ENCODE measurements at places on chromosomes 4 and X.
A peak's percentile ranks its signal among the peaks of the same experiment; 100 is the strongest.

DNA sequence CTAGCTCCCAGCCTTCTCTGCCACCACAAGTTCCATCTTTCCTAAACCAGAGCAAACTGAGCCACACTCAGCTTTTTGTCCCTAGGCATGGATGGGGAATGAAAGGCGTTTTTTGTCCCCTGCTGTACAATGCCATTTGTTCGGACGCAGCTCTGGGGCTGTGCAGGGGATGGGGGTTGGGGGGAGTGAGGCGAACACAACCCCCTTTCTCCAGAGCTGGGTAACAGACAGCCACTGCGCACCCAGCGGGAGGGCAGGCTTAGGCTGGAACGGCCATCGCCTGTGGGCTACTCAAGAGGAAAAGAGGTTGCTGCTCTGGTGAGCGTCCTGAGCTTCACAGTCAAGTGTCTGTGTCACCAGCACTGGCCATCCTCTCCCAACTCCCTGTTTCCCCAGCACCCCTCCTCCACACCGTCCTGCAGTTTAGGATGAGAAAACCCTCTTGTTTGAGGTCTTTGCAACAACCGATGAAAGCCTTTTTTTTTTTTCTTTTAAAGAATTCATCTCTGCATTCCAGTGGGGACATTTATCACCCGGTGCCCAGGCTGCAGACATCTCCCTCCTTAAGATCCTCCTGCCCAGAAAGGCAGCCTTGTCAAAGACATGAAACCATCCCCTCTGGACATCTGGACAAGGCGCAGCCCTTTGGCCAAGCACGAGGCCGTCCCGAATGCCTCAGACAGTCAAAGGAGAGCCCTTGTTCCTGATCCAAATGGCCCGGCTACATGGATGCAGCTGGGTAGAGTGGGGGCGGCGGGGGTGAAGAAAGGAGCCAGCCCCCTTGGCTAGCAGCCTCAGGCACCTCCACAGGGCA is 419.6 kb downstream of the BCOR start:
- H3K27me3 ChIP-seq: no peaks in the 10 kb centered on the region
- H3K27ac ChIP-seq: no peak overlapping the region
- no peak for DNase-seq
- H3K36me3 ChIP-seq: no peaks in the 10 kb centered on the region
- H3K4me1 ChIP-seq: no peaks in the 10 kb centered on the region

GRCh38 chr4:167003326-167003725 is 231.0 kb downstream of the SPOCK3 start:
- H3K36me3 ChIP-seq: no peaks in the 10 kb centered on the region
- no peaks in the 10 kb centered on the region for H3K4me1 ChIP-seq
- no peak for DNase-seq
- no peaks in the 10 kb centered on the region for H3K27me3 ChIP-seq
- H3K4me3 ChIP-seq: no peak overlapping the region

- H3K36me3 ChIP-seq: no peaks in the 10 kb centered on the region
- H3K27ac ChIP-seq: no peak overlapping the region
- DNase-seq: no peak
- no peak overlapping the region for H3K4me3 ChIP-seq
- no peaks in the 10 kb centered on the region for H3K4me1 ChIP-seq
These were observed 108.2 kb downstream of the PCDH7 start for GRCh38 chr4:30828264-30828926.

DNA sequence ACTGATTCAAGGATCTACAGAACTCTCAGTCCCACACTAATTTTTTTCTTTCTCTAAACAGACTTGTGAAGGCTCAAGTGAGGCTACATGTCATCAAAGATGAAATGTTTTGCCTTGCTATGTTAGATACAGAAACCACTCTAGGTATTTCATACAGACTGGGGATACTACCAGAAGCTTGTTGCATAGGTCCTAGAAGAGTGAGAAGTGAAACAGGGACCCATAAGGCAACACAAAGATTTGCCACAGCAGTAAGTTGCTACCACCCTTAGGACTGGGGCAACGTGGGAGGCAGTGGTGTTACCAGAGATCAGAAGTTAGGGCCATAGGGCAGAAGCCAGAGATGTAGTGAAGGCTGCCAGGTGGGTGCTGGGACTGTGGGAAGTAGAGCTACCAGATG is 50.7 kb upstream of the MID1IP1 start:
- no peaks in the 10 kb centered on the region for H3K27me3 ChIP-seq
- no peak overlapping the region for H3K4me3 ChIP-seq
- H3K36me3 ChIP-seq: no peaks in the 10 kb centered on the region
- H3K27ac ChIP-seq: no peak overlapping the region
- DNase-seq: no peak
- no peaks in the 10 kb centered on the region for H3K4me1 ChIP-seq

- DNase-seq: no peak
- no peak overlapping the region for H3K4me3 ChIP-seq
- H3K27ac ChIP-seq: no peak overlapping the region
- no peaks in the 10 kb centered on the region for H3K36me3 ChIP-seq
These were observed 14.8 kb upstream of the CXCL5 start for GRCh38 chr4:74013264-74013663.

DNA sequence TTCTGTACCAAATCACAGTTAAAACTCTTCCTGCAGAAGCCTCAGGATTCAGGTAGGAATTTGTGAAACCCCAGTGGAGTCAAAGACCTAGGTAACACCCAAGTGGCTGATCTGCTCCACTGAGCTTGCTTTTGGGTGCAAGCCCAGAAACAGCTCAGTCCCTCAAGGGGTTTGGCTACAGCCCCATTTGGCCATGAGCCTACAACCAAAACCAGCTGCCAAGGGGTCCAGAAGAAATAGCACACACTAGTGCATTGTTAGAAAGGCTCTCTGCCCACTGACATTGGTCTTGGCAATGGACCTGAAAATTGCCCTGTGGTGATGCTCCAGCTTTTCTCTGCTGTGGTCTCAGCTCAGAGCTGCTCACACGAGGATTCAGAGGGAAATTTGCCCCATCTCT is 577.4 kb upstream of the INTU start:
- no peaks in the 10 kb centered on the region for H3K27me3 ChIP-seq
- H3K4me3 ChIP-seq: no peak overlapping the region
- no peak for DNase-seq
- no peaks in the 10 kb centered on the region for H3K36me3 ChIP-seq
- no peak overlapping the region for H3K27ac ChIP-seq

GRCh38 chr4:10092481-10093270 is 23.9 kb downstream of the WDR1 start:
- H3K36me3 ChIP-seq: peaks cover 17% of the 10 kb centered on the region
- peak overlapping the region; percentile 90 for H3K27ac ChIP-seq
- no peak for DNase-seq

DNA sequence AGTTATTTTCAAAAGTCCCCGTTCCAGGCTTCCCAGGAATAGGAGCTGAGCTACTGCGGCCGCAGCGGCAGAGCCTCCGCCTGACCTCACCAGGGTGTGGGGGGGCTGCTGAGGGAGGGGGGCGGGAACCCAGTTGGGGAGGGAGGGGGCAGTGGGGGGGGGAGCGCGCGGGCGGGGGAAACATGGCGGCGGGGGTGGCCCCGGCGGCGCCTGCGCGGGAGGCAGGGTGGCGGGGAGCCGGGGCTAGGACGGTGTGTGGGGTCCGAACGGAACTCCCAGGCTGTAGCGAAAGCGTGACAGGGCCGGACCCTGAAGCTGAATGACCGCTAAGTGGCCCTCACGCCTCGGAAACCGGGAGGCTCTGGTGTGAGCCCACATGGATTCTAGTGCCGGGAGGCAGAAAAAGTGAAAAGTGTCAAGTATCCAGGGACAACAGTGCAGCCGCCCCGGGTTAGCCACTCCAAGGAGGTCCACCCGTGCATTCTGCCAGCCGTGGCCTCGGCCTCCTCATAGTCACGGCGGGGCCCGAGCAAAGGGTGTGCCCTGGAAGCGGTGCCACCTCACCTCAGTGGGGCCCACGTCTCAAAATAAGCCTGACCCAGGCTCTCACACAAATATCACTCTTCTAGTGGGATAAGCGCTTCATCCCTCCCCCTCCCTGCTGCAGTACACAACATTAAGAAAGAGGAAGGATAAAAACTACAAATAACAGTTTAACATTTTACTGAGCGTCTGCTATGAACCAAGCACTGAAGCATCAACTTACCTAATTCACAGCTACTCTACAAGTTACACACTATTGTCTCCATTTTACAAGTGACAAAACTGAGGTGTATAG is at the start of gene KLHL13:
Gene KLHL13 (minus strand): TSS at position 98 of the 838 bp plus-strand sequence. CDS start 88,337 bp downstream, outside the sequence.
- peaks cover 4% of the 10 kb centered on the region for H3K27me3 ChIP-seq
- peak; percentile 0 for DNase-seq
- no peaks in the 10 kb centered on the region for H3K36me3 ChIP-seq

GRCh38 chr4:152290366-152290921 is 245.4 kb downstream of the FBXW7 start:
- no peaks in the 10 kb centered on the region for H3K27me3 ChIP-seq
- H3K4me3 ChIP-seq: no peak overlapping the region
- H3K36me3 ChIP-seq: no peaks in the 10 kb centered on the region
- H3K27ac ChIP-seq: no peak overlapping the region
- DNase-seq: no peak

GRCh38 chr4:181085557-181085956 is 1157.6 kb upstream of the TENM3 start:
- no peaks in the 10 kb centered on the region for H3K27me3 ChIP-seq
- DNase-seq: no peak
- H3K4me3 ChIP-seq: no peak overlapping the region
- H3K36me3 ChIP-seq: no peaks in the 10 kb centered on the region

DNA sequence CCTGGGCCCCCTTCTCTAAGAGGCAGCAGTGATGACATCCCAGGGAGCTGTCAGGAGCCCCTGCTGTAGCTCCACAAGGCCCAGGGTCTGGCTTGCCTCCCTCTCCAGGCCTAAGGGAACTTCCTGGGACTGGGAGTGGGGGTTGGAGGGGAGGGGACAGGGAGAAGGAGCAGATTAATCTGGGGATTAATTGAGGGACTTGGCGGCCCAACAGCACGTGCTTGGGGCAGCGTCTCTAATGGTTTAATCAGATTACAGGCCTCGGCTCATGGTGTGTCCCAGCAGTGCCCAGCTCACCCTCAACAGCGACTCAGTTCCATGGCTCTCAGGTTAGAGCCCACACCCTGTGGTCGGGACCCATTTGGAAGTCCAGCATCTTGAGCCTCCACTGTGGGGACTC is 47.9 kb downstream of the EFNB1 start:
- no peak overlapping the region for H3K27ac ChIP-seq
- H3K27me3 ChIP-seq: no peaks in the 10 kb centered on the region
- no peaks in the 10 kb centered on the region for H3K36me3 ChIP-seq
- H3K4me1 ChIP-seq: no peaks in the 10 kb centered on the region

DNA sequence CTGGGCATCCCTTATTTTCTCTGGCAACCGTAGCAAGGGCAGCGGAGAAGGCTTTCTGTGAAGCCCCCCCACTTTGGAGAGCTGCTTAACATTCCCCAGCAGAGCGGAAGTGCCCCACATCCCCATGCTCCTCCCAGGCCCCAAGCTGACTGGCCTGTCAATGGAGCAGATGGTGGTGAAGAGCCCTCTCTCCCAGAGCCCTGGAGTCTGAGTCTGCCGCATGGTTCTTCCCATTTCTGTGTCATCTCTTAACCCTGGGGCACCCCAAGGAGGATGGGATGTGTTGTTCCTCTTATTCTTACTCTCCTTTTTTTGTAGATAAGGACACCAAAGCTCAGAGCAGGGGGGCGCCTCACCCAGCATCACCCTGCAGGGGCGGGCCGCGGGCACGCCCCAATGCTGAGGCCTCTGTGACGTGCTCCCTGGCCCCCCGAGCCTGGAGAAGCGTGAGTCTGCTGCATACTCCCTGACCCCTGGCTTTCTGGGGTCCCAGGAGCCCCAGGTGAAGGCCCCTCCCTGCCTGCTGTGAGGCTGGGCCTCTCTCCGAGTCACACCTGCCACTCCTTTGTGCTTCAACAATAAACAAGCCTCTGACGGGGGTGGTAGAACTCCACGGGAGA is 35.9 kb downstream of the ADRA2C start:
- H3K27ac ChIP-seq: no peak overlapping the region
- H3K36me3 ChIP-seq: no peaks in the 10 kb centered on the region
- H3K27me3 ChIP-seq: peaks cover 15% of the 10 kb centered on the region
- H3K4me3 ChIP-seq: no peak overlapping the region
- no peak for DNase-seq
- no peaks in the 10 kb centered on the region for H3K4me1 ChIP-seq

- peaks cover 23% of the 10 kb centered on the region for H3K4me1 ChIP-seq
- no peaks in the 10 kb centered on the region for H3K36me3 ChIP-seq
- no peaks in the 10 kb centered on the region for H3K27me3 ChIP-seq
- no peak overlapping the region for H3K27ac ChIP-seq
- no peak overlapping the region for H3K4me3 ChIP-seq
These were observed 39.1 kb downstream of the CLOCK start for GRCh38 chr4:55507612-55508011.

GRCh38 chr4:30116401-30116800 is 603.8 kb upstream of the PCDH7 start:
- H3K27ac ChIP-seq: no peak overlapping the region
- H3K4me1 ChIP-seq: peaks cover 1% of the 10 kb centered on the region
- no peak for DNase-seq
- no peak overlapping the region for H3K4me3 ChIP-seq
- no peaks in the 10 kb centered on the region for H3K27me3 ChIP-seq

- peaks cover under 1% of the 10 kb centered on the region for H3K27me3 ChIP-seq
- DNase-seq: no peak
- H3K36me3 ChIP-seq: no peaks in the 10 kb centered on the region
- no peak overlapping the region for H3K4me3 ChIP-seq
- H3K4me1 ChIP-seq: no peaks in the 10 kb centered on the region
- H3K27ac ChIP-seq: no peak overlapping the region
These were observed 131.4 kb downstream of the GBA3 start for GRCh38 chr4:22824091-22824490.

DNA sequence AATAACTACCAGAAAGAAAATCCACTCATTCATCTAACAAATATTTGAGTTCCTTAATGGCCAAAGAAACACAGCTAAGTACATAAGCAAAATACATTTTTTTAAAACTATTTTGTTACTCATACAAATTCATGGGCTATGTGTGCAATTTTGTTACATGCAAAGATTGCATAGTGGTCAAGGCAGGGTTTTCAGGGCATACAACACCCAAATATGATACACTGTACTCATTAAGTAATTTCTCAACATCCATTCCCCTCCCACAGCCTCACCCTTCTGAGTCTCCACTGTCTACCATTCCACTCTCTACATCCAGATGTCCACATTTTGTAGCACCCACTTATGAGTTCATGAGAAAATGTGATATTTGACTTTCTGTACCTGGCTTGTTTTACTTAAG is 58.2 kb downstream of the BRWD3 start:
- peaks cover 17% of the 10 kb centered on the region for H3K36me3 ChIP-seq
- no peak for DNase-seq
- no peaks in the 10 kb centered on the region for H3K27me3 ChIP-seq
- no peak overlapping the region for H3K27ac ChIP-seq

DNA sequence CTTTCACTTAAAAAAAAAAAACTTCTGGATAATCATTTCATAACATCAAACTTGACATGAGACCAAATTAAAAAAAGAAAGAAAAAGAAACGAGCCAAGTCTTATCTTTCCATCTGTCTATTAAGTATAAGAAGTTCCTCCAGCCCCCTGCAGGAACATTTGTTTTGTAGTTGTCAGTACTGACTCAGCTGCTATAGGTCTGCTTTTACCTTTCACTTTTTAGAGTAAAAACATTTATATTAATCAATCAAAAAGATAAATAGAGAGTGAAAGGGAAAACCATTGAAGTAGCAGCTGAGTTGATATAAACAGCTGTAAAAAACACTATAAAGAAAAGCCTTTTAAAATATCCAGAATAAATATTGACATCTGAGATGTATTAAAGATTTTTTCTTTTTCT is 46.1 kb downstream of the CCDC158 start:
- H3K27me3 ChIP-seq: no peaks in the 10 kb centered on the region
- no peak overlapping the region for H3K4me3 ChIP-seq
- no peak overlapping the region for H3K27ac ChIP-seq
- DNase-seq: no peak

All from naive thymus-derived CD8-positive, alpha-beta T cell (primary cell).